NCI-H446 (cell line): ENCODE measurements at places on chromosomes 7 and 10.

- DNase-seq = no peak
Measured at GRCh38 chr7:116167177-116167576, 43.2 kb upstream of the TES start.

DNA sequence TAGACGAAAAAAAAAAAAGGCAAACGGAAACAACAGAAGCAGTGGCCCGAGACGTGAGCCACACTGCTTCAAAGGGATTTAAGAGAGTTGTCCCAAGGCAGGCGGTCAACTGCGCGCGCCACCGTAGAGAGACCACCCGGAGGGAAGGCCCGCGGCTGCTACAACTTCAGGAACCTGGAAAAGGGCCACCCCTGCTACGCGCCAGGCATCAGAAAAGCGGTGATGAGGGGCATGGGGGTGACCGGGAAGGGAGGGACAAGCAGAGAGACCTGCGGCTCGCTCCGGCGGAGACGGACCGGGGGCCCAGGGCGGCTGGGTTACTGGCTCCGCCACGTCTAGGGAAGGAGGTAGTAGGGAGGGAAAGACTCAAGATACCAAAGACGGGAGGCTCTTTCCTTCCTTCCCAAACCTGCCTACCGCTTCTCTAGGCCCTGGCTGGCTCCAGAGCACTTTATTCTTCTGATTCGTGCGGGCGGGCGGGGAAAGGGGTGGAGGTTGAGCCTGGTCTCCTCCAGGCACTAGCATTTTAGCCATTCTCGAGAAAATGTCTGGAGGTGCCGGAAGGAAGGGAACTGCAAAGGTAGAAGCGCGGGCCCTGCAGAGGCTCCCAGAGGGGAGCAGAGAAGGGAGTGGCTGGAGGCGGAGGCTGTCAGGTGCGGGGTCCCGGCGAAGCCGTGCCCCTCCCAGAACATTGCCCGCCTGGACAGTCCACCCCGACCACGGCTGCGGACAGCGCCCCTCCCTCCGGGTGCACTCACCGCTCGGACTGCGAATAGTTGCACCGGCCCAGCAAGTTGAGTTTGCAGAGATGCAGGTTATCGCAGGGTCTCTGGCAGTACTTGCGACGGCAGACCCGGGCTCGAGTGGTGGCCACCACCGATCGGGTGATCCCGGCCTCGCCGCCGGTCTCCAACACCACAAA is 993 bp downstream of the ZC3HAV1 start:
- no peak for DNase-seq

DNA sequence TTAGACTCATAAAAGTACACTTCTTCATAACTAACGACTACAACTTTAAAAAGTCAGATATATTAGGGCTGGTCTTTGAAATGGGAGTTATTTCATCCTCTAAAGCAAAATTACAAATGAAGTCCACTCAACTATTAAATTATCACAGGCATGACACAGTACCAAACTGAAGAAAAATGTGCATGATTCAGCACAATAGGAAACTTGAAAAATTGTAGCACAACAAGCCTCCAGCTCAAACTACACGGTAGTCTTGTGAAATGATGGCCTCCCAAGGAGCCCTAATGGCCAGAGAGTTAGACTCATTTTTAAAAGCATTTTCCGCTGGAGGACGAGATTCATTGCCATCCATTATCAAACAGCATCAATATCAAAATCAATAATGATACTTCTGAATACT is 76.4 kb downstream of the MAGI2 start:
- DNase-seq = no peak

GRCh38 chr7:138887872-138888656 is 90.1 kb upstream of the ATP6V0A4 start:
- no peak for DNase-seq

DNA sequence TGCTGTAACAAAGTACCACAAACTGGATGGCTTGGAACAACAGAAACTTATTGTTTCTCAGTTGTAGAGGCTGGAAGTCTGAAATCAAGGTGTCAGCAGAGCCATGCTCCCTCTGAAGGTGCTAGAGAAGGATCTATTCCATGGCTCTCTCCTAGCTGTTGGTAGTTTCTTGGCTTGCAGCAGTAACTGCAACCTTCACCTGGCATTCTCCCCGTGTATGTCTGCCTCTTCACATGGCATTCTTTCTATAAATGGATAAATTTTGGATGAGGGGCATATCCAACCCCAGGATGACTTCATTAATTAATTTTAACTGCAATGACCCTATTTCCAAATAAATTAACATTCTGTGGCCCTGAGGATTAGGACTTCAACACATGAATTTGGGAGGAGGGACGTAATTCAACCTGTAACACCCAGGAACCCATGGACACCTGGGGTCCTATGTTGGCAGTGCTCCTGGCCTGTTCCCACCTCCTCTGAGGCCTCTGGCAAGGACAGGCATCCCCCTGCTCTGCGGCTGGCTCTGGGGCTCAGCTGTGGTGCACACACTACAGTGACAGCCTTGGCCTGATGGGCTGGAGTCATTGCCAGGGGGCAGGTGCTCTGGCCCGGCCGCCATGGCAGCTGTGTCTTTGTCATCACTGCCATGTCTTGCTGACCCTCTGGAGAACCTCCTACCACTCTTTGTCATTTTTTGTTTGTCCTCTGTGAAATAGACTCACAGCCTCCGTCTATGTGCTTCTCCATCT is 30.8 kb downstream of the LSMEM1 start:
- no peak for DNase-seq

- no peak for DNase-seq
Measured at GRCh38 chr7:135684699-135685098, 22.4 kb downstream of the STMP1 start.

GRCh38 chr7:38881015-38881414 is 28.0 kb downstream of the VPS41 start:
- DNase-seq = no peak

- no peak for DNase-seq
Measured at GRCh38 chr7:42236976-42237810, at the start of gene GLI3. Gene GLI3, minus strand, starts transcription at chr7:42237209. Its CDS starts 13,956 bp downstream, at chr7:42223253.

DNA sequence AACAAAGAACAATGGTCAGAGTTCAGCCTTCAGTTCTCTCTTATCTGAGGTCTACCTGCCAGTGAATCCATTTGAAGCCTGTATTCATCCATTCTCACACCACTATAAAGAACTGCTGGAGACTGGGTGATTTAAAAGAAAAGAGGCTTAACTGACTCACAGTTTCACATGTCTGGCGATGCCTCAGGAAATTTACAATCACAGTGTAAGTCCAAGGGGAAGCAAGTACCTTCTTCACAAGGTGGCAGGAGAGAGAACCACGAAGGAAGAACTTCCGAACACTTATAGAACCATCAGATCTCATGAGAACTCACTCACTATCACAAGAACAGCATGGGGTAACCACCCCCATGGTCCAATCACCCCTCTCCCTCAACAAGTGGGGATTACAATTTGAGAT is 33.0 kb upstream of the SLC25A13 start:
- no peak for DNase-seq

GRCh38 chr10:110002801-110003523 is 4.8 kb upstream of the ADD3 start:
- no peak for DNase-seq

GRCh38 chr7:26554952-26555351 is 263.3 kb downstream of the SNX10 start:
- DNase-seq = no peak

DNA sequence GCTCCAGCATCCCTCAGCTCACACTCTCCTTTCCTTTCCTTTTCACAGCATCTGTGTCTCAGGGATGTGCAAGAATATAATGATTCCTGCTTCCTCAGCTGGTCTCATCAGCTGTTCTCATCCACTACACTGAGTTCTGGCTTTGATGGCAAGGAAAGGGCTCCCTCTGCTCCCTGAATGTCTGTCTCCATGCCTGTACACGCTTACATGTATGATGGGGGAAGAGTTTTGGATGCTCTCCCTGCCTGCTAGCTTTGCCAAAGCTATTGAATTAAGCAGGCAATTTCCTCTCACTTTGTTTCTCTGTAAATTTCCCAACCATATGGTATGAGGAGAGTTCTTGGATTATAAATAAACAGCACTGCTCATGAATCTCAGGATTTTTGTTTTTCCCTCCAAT is 254.5 kb downstream of the SORCS3 start:
- peak; percentile 64 for DNase-seq

DNA sequence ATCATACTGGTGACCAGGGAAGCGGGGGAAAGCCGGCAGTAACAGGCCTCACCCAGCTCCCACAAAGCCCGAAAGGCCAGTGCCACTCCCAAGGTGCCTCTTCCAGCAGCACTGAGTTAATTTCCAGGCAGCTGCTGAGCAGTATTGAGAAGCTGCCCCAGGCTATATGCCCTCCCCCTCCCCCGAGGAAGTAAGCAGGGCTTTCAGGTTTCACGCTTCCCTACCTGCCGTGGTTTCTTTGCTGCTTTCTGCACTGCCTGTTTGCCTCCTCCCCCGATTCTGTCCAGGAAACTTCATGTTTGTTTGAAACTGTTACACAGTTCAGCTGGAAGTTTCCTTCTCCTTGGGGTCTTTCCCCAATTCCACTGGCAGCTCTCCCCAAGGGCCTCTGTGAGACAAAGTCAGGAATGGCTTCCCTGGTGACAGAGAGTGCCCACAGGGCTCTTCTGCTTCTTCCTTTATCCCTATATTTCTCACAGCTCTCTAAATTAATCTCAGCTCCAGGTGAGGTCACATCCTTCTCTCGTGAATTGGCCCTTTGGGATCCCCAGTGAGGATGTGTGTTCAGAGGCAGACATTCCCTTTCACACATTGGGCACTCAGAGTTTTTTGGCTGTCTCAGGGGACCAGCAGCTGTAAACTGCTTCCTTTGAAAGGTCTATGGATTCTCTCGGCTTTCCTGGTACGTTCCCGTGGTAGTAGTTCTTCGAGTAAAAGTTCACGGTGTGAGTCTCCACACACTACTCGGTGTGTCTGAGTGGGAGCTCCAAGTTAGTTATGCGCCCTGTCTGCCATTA is 19.4 kb downstream of the C1GALT1 start:
- DNase-seq = no peak

- DNase-seq = no peak
Measured at GRCh38 chr10:87634311-87634710, 25.4 kb upstream of the PAPSS2 start.

DNA sequence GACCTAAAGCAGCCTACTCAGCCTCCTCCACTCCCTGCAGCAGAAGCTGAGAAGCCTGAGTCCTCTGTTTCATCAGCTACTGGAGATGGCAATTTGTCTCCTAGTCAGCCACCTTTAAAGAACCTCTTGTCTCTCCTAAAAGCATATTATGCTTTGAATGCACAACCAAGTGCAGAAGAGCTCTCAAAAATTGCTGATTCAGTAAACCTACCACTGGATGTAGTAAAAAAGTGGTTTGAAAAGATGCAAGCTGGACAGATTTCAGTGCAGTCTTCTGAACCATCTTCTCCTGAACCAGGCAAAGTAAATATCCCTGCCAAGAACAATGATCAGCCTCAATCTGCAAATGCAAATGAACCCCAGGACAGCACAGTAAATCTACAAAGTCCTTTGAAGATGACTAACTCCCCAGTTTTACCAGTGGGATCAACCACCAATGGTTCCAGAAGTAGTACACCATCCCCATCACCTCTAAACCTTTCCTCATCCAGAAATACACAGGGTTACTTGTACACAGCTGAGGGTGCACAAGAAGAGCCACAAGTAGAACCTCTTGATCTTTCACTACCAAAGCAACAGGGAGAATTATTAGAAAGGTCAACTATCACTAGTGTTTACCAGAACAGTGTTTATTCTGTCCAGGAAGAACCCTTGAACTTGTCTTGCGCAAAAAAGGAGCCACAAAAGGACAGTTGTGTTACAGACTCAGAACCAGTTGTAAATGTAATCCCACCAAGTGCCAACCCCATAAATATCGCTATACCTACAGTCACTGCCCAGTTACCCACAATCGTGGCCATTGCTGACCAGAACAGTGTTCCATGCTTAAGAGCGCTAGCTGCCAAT is 202.2 kb downstream of the ZEB1 start:
- DNase-seq = no peak

DNA sequence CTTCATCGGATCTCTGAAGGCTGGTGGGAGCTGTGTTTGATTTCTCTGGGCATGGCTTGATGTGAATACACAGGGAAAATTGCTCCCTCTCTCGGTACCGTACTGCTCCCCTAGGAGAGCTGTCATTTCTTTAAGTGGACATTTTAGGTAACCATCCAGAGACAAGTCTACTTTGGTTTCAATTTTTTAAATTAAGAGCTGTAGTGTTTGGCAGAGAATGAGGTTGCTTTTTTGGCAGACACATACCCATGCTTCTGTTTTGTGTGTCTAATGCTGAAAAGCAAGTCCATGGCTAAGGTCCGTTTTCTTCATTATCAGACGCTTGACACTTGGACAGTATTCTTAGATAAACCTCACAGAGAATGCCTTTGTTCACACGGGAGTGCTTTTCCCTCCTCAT is 61.3 kb upstream of the TRIL start:
- DNase-seq = no peak

DNA sequence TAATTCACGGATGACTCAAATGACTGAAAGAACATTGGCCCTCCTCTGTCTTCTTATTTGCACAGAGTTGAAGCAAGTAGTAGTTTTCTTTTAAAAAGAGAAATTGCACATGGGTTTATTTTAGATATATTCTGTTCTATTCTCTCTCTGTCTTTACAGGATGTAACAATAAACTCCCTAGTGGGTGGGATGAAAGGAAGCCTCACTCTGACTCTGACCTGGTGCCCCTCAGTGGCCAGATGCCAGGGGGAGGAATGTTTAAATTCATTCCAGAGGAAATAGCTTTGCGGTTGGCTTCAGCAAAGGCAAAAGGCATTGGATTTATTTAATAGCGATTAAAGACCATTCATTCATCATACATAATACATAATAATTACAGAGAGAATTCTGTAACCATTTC is 156.4 kb upstream of the MTPN start:
- DNase-seq = no peak

DNA sequence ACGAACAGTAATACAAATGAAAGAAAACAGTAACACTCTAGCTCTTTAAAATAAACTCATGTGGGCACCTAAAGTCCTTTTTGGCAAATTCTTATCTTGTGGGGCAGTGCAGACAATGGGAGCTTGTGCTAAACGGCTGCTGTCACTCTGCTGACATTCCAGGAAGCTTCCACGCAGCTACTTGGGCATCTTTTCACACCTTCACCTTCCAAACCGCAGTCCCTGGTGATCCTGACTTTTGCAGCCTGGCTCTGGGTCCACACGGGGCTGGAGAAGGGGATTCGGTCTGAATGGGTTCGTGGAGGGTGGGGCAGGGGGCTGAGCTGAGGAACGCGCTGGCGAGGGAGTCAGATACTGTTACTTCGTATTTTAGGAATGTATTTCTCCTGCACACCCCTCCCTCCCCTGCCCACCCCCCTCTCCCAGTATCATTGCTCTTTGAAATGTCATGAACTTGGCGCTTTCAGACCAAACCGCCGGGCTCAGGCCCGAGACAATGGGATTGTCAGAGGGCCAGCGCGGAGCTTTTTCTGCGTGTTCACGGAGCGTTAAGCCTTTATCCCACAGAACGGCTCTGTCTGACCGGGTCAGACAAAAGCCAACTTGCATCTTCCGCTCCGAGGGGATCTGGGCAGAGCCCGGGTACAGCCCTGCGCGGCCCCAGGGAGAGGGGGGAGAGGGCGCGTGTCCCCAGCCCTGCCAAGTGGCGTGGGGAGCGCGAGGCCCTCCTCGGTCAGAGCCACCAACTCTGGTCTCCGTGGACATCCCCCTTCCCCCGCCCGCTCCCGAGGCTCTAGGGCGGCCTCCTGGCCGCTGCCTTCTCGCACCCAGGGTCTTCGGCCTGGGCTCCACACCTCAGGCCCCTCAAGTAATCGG is 76.7 kb upstream of the EN2 start:
- DNase-seq = no peak
